ENCODE measurements at places on chromosomes 6 and 20.
A peak's percentile ranks its signal among the peaks of the same experiment; 100 is the strongest.

- DNase-seq, result no peak
Measured at GRCh38 chr6:46305833-46306232, 135.1 kb upstream of the ENPP5 start.

GRCh38 chr6:508006-508405, 116.5 kb downstream of the IRF4 start:
- no peak for DNase-seq

DNA sequence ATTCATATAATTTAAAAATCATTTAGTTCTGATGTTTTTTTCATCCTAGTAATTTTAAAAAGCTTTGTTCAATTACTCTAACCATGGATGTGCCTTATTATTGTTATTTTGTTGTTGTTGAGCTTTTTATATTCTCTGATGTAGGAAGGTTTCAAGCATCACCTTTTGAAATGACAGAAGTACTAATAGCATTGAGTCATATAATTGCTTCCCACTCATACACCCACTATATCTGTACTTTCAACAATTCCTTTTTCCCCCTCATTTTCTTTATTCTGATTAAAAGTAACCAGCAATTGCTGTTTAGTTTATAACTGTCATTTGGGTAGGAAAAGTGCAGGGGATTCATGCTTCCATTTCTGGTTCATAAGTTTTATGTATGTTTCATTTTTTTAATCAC, 38.6 kb downstream of the DNAH8 start:
- no peak for DNase-seq

- DNase-seq, result no peak
Measured at GRCh38 chr6:21100991-21101390, 492.6 kb upstream of the SOX4 start.

- DNase-seq, result peak; percentile 50
Measured at GRCh38 chr6:109024368-109024767, 70.3 kb downstream of the SESN1 start.

DNA sequence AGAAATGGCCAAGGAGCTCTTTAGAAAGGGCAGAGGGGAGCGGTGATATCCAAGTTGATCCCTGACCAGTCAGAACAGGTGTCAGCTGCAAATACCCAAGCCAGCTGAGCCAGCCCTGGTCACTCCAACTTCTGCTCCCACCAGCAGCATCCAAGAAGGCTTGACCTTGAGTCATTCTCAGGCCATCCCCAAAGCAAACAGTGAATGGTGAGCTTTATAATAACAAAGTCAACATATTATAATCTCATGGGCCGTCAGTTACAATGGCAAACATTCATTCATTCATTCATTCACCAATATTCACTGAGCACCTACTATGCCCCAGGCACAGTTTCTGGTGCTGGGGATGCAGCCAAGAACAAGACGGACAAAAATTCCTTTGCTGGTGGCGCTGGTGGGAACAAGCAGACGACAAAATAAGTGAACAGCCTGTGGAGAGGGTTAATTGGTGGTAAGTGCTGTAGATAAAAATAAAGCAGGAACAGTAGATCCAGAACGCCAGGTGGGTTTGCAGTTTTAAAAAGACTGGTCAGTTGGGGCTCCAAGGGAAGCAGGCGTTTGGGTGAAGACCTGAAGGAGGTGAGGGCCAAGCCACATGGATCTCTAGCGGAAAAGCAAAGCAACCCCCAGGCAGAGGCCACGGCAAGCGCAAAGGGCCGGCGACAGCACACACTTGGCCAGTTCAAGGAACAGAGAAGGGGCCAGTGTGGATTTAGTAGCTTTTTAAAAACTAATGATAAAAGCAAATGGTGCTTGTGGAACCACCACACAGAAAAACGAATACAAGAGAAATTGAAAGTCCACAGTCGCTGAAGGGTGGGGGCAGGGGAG, 131.8 kb upstream of the PTPN1 start:
- DNase-seq, result no peak

DNA sequence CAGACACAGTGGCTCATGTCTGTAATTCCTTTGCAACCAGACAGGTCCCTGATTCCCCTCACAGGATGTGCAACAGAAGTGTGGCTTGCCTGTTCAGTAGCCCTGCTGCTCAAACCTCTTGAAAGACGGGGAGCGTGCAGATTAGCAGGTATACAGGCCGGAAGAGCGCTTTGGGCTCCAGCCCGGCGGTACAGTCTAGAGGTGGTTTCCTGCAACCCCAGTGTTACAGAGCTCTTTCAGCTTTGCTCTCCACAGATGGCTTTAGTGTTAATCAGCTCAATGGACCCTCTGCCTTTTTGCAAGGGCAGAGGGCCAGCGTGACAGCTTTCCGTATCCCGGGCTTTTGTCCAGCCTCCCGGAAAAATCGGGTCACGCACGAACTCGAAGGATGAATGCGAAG, 67.2 kb upstream of the TNFRSF21 start:
- no peak for DNase-seq

DNA sequence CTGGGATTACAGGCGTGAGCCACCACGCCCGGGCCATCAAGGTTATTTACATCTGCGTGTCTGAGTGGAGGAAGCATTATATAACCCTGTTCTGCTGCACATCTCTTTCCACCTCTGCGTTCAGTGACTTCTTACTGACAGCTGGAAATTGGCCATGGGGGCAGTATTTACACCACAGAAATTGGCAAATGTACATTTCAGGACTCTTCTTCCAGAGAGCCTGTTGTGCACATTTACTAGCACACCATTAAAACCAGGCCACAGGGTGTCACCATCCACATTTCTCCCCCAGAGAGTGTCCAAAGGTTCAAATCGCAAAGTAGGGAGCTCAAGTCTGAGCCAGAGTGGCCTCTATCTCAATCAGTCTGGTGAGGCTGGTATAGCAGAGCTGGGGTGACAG, 62.9 kb upstream of the SNX9 start:
- DNase-seq, result no peak

- DNase-seq, result peak; percentile 54
Measured at GRCh38 chr6:26155061-26155930, 68.1 kb downstream of the HFE start.

DNA sequence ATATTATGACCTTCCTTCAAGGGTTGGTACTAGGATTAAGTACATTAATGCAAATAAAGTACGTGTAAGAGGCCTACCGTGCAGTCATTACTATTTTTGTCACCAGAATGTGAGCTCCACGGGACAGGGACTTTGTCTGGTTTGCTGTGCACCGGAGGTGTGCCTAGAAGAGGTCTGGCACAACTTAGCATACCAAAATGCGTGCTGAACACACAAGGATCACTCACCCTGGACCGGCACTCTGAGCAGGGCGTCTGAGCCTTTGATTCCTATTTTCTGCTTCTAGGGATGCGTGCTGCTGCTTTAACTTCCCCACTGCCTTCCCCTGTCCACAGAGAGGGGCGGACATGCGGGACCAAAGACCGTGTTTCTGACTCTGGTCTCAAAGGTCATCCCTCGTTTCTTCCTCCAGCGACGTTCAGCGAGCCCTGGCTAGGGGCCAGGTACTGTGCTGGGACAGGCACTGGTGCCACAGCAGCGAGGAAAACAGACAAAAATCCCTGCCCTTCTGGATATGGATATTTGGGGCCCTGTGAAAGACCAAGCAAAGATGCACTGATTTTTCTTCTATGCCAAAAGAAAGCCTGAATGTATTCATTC, 222.7 kb downstream of the BMP7 start:
- no peak for DNase-seq

DNA sequence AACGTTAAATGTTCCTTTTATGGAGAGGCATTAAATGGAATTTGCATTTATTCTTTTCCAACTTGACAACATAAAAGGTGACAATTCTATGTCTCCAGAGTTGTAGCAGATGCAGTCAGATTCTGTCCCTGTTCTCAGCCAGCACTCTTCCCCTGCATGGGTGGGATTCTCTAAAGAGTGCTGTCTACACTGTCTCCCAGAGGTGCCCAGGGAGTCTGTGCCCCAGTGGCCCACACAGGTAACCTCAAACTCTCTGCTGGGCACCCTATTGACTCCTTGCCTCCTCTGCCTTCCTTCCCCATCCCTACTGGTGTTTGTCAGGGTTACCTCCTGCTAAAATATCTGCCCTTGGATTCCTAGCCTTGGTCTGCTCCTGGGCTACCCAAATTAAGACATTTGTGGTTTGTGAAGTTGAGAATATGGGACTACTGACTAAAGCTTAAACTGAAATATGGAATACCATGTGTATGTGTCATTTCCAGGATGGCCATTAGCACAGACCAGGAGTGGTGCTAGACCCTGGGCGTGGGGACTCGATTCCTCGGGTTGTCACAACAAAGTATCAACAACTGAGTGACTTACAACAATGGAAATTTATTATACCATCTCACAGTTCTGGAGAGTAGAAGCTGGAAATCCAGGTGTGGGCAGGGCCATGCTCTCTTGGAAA, 284.7 kb downstream of the CDH26 start:
- peak; percentile 74 for DNase-seq

DNA sequence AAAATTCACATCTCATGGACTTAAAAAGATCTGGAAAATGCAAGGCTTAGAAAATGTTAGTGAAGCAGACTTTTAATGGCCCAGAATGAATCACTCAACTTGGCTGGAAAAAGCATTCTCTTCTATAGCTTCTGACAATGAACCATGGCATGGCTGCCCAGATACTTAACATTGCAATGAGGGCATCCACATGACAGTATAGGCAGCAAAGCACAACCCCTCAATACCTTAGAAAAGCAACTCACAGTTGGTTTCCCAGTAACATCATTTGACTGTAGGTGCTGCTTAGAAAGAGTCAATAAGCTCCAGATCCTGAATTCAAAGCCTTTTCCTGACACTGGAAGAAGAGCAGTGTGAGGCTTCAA, 155.8 kb downstream of the EYA4 start:
- peak; percentile 6 for DNase-seq

DNA sequence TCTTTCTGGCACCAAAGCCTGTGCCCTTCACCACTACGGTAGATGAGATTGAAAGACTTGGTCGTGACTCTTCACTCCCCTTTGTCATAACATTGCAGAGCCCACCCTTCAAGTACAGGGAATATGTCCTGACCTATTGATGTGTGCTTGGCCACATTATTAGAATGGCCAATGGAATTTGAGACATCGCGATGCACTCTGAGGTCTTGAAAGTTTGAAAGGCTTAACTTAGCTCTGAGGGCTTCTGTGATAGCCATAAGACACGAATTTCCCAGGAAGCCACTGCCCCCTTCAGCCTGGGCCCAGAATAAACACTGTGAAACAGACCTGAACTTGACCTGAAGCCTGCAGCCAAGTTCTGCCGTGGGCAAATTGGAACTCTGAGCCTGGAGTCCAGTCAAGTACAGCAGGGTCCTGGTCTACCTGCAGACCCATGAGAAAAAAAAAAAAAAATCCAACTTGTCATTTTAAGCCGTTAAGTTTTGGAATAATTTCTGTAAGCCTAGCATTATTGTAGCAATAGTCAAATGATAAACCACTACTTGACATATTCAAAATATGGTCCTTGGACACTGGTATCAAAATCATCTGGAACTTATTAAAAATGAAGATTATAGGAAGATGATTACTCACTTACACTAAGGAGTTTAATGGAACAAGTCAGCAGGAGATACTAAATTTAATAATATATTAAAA, 36.9 kb upstream of the TRAF3IP2 start:
- peak; percentile 77 for DNase-seq

- peak; percentile 57 for DNase-seq
Measured at GRCh38 chr20:39623584-39624234, 661.6 kb downstream of the DHX35 start.

- peak; percentile 97 for DNase-seq
Measured at GRCh38 chr6:47484616-47485015, 7.0 kb downstream of the CD2AP start.

DNA sequence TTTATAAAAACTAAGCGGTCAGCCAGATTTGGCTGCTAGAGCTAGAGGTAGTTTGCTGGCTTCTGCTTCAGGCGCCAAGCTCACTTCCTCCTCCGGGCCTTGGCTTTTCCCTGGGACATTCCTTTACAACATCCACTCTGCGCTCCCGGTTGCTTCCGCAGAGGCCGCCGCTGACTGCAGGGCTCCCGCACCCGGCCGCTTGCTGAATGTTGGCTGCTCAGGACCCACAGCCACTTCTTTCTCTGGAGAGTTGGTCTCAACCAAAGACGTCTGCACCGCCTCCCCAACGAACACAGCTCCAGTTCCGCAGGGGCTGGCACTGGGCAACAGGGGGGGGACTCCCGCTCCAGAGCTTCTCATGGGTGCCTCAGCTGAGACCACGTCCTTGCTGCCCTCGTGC, 282.8 kb downstream of the TFAP2C start:
- no peak for DNase-seq

DNA sequence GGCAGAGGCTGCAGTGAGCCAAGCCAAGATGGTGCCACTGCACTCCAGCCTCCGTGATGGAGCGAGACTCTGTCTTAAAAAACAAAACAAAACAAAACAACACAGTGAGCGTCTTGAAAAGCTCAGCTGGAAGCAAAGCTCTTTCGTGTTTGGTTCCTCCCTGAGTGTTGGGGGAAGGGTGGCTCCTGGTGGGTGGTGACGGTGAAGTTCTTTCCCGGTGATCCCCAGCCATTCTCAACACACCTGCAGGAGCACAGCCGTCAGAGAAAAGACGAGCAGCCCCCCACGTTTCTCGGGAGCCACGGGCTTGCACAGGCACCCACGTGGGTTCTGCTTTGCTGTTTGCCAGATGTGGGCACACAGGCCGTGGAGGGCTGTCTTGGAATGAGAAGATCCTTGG, 3.2 kb downstream of the BHLHE23 start:
- DNase-seq, result no peak

DNA sequence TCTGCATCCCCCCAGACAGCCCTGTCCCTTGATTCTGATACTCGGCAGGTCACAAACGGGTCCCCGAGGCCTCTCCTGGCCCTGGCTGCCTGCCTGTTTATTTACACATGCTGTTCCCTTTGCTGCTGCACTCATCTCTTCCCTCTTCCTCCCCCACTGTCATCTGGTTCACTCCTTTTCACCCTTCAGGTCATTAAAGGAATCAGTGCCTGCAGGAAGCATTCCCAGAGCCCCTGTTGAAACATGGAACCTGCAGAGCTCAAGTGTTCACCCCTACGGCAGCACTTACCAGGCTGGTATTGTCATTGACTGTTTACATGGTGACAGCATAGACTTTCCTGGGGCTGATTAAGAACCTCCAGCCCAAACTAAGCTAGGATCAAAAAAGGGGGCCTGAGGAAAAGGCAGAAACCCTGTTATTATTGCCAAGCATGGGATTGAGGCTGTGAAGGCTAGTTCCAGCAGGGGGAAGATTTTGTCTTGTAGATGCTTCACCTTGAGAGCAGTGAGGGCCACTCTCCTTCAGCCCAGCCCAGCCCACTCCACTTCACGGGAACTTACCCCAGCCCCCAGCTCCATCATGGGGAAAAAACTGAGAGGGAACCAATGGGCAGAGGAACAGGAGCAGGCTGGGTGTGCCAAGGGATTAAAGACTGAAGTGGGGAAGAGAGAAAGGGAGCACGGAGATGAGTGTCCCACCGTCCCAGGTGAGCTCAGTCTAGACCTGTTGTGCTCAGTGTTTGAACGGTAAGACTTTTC, 73.2 kb downstream of the JPH2 start:
- no peak for DNase-seq

Data from fibroblast of upper back skin (primary cell).